ENCODE measurements at places on chromosomes 3 and 15. TPM values are rescaled to one million over a fixed set of nuclear protein-coding genes. Genes with fewer than 3 reads are reported as not detected.
A peak's percentile ranks its signal among the peaks of the same experiment; 100 is the strongest.

The EEFSEC gene
- 10.6 TPM for total RNA-seq

The SPSB4 gene
- total RNA-seq: 9.5 TPM

The FOXB1 gene
- total RNA-seq: not detected

The XCR1 gene
- not detected for total RNA-seq

DNA sequence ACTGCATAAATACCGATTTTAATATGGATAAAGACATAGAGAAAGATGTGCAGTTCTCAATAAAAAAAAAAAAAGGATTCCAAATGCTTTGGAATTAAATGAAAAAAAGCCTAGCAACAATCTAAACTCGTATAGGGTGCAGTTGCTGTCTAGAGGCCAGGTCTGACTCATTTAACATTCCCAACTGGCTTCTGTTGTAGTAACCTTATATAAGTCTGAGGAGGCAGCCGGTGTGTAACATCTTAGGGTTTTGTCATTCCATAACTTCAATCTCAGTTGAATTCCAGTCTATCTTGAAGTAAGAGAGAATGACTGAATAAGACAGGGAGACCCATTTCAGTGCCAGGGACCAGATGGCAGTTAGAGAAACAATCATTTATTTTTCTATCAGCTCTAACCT lies 6.5 kb downstream of the PDCD10 start:
- no peaks in the 10 kb centered on the region for H3K36me3 ChIP-seq
- H3K4me3 ChIP-seq: peak overlapping the region; percentile 25
- peaks cover 45% of the 10 kb centered on the region for H3K4me1 ChIP-seq
- no peak for DNase-seq
- H3K27me3 ChIP-seq: no peaks in the 10 kb centered on the region
- H3K27ac ChIP-seq: no peak overlapping the region

DNA sequence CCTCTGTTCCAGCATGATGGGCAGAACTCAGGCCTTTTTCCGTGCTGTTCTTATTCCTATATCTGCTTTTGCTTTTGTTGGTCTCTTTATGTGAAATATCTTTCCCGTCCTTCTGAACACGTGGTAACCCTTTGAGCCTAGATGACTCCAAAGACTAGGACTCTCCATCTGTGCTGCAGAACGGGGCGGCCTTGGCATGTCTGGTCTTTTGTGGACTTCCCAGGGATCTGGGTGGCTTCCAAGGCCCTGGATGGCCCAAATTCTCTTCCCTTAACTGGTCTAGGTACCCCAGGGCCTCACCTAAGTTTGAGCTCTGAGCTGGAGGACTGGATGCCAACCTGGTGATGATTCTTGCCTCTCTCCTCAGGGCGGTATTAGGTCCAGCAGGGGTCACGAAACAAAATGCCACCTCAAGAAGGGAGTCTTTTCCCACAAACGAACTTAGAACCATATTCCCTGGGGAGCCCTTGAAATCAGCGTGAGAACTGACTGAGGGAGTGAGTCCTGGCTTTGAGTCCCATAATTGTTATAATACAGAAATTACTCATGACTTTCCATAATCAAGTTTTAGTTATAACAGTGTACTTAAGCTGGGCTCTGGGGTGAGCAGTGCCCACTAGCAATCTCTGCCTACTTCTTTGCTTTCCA lies 13.8 kb downstream of the TLNRD1 start:
- no peak for DNase-seq
- no peaks in the 10 kb centered on the region for H3K27me3 ChIP-seq
- H3K36me3 ChIP-seq: no peaks in the 10 kb centered on the region
- no peak overlapping the region for H3K4me3 ChIP-seq

- H3K27ac ChIP-seq: peak within 1 kb of the TSS; percentile 74
- H3K27me3 ChIP-seq: no peaks in the 10 kb centered on the region
- peaks cover 2% of the 10 kb centered on the region for H3K36me3 ChIP-seq
- DNase-seq: no peak
- no peak within 1 kb of the TSS for H3K4me3 ChIP-seq
These were observed at the start of gene SLC15A2 for GRCh38 chr3:121894301-121894990. TSS of gene SLC15A2 (plus strand) at chr3:121894401. CDS start at chr3:121894477, 76 bp downstream.

- H3K4me3 ChIP-seq: peak overlapping the region; percentile 2
- peaks cover 24% of the 10 kb centered on the region for H3K4me1 ChIP-seq
- H3K27ac ChIP-seq: peak overlapping the region; percentile 57
- DNase-seq: no peak
- peaks cover 1% of the 10 kb centered on the region for H3K36me3 ChIP-seq
These were observed 21.9 kb downstream of the LSAMP start for GRCh38 chr3:116423374-116423773.

GRCh38 chr3:61257148-61257547 lies 5.9 kb upstream of the FHIT start:
- no peaks in the 10 kb centered on the region for H3K27me3 ChIP-seq
- peaks cover 1% of the 10 kb centered on the region for H3K4me1 ChIP-seq
- H3K4me3 ChIP-seq: no peak overlapping the region
- DNase-seq: no peak
- H3K27ac ChIP-seq: no peak overlapping the region
- H3K36me3 ChIP-seq: peaks cover 4% of the 10 kb centered on the region

DNA sequence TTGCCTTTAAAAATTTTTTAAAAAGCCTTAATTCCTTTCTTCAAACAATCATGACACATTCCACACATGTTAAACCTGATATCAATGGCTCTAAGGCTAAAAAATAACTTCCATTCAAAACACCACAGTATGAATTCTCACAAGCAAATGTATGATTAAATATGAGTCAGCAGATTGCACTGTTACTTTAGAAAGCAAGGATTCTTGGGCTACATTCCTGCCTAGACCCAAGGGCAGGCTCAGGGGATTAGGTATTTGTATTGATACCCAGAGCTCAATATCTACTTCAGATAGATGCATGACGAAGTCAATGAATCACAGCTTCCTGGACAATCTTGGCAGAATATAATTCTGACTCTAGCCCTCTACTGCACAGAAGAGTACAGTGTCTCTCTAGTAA lies 65.7 kb downstream of the RARB start:
- no peaks in the 10 kb centered on the region for H3K27me3 ChIP-seq
- no peak for DNase-seq
- no peak overlapping the region for H3K4me3 ChIP-seq
- peak overlapping the region; percentile 4 for H3K27ac ChIP-seq
